Stimulated activated CD4-positive, alpha-beta T cell treated with anti-CD3 and anti-CD28 coated beads, TNF-alpha, amount 100 ng/mL, for 4 hours (primary cell): ENCODE measurements at places on chromosomes 6 and 20.

- no peak for DNase-seq
These were observed 128.9 kb downstream of the CLIC5 start for GRCh38 chr6:45886776-45887175.

DNA sequence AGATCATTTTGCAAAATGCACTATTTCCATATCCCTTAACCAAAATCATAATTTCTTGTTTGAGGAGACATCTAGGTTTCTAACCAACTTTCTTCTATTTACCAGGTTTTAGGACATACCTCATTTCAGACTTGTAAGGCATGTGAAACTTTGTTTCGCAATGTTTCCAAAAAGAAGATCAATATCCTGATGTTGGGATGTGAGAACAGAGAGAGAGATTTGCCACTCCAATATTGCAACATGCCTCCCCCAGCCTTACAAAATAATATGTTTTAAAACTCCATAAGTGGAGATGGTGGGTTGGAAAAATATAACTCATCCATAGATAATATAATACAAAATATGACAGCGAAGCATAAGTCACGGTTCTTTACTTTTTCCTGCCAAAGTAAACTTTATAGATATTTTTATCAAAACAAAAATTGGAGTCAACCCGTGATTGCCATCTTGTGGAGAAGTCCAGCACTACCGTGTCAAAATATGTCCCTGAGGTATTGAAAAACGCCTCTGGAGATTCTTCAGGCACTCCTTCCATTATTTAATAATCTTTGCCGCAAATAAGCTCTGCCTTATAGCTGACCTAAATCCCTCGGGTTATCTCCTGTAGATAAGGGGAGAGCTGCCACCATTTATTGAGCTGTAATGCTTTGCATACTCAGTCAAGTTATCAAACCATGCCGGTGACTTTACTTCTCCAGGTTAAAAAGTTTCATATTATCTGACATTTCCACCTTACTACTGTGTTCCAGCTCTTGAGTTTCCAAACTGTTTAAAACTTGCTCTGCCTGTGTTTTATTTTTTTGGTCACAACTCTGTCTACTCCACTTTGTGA, 534.2 kb downstream of the HACE1 start:
- no peak for DNase-seq

- DNase-seq: peak; percentile 41
These were observed 427 bp downstream of the GINM1 start for GRCh38 chr6:149566410-149567193.

GRCh38 chr6:100135977-100136376, 142.0 kb upstream of the MCHR2 start:
- no peak for DNase-seq

GRCh38 chr20:55667955-55668354, 337.4 kb downstream of the CBLN4 start:
- no peak for DNase-seq

DNA sequence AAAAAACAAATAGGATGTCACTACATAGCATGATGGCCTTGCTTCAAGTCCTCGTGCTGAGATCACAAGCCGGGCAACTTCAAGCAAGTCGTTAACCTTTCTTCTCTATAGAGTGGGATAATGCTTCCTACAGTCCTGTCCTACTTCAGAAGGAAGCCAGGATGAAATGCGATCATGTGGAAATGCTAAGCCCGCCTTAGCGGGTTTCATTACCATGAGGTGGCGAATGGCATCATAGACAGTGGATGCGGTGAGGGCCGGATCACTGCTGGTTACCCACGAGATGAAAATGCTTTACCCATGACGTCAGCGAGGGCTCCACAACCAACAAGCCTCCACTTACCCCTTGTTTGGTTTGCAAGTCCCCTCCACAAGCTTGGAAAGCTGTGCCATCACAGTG, 206.4 kb downstream of the TBXT start:
- no peak for DNase-seq

GRCh38 chr6:4732691-4733315, 43.4 kb upstream of the CDYL start:
- DNase-seq: no peak

DNA sequence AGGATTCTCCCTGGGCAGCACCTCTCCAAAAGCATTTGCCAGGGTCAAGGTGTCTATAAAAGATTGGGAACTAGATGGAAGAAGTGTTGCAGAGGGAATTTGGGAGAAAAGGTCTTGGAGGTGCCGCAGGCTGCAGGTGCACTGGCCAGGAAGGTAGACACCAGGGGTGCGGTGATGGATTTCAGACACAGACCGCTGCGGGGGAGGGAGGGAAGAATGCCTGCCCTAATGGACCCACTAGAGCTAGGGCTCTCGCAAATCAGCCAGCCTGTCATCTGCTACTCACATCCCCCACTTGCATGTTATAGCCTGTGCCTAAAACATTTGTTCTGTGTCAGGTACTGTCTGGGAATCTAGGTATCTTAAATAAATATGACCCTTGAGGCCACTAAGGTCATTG, 193.6 kb upstream of the SLC24A3 start:
- no peak for DNase-seq

- no peak for DNase-seq
These were observed 20.0 kb downstream of the PDYN start for GRCh38 chr20:1973601-1974440.

GRCh38 chr6:123062670-123063069, 66.6 kb downstream of the CLVS2 start:
- DNase-seq: no peak

- no peak for DNase-seq
These were observed 70.3 kb downstream of the HIVEP1 start for GRCh38 chr6:12082368-12082767.

DNA sequence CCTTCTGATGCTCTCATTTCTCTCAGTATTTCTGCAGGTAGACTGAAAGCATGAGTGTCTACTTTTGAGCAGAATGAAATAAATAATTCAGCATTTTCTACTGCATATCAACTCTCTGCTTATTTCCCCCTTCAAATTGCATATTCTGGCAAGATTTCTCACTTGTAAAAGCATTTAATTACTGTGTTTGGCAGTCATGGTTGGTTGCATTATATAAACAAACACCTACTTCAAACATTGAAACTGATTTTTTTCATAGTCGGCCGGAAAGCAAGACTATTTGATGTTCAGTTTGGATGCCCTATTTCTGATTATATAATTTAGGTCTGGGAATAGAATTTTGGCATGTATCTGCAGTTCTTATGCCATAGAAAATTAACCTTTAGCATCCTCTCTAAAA, 73.1 kb downstream of the PLEKHG1 start:
- no peak for DNase-seq

GRCh38 chr20:43959920-43960227, 45.2 kb downstream of the TOX2 start:
- DNase-seq: no peak

DNA sequence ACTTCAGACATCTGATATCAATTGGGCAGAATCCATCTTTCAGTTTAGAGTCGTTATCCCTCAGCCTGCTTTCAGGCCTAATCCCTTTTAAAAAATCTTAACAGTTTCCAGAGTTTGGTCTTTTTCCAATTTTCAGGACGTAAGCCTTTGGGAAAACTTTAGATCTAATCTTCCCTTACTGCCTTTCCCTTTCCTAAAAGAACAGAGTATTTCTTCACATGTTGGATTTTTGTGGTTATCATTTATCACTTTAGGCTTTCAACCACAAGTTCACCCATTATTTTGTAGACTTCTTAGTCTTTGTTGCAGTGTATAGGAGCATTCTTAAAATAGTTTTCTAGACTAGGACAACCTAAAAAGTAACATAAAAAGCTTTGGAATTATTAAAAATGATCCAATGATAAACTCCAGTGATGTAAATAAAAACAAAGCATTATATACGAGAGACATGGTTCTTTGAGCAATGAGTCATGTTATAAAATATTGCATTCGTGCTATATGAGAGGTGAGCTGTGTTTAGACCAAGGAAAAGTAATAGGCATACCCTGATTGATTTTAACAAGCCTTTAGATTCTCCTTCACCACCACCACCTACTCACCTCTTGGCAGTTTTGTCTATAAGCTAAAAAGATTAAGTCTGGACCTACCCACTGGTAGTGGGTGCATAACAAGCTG, 90.4 kb upstream of the MCHR2 start:
- no peak for DNase-seq

DNA sequence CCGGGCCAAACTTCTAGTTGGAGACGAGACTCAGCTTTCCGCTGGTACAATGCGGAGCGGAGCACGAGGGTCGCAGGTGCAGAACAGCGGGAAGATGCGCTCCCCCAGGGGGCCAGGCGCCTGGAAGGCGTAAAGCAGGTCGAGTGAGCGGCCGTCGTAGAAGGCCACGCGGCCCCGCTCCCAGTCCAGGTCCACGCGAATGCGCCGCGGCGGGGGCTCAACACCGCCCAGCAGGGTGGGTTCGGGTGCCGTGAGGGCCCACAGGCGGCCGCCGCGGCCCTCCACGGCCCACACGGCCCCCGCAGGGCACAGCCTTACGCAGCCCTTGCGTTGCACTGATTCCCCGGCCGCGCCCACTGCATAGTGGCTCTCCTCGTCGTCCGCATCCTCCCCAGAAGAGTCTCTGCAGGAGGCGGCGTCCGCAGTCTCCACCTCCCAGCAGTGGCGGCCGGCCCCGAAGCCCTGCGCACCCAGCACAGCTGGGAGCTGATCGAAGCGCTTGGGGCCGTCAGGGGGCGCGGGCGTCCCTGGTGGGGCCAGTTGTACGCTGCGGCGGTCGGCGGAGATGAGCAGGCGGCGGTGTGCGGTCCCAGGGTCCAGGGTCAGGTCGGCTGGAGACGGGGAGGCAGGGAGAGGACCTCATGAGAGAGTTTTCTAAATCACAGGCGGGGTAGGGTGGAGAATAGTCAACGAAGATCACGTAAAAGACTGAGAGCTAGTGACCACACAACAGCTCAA, 4.3 kb downstream of the PPP1R11 start:
- no peak for DNase-seq

GRCh38 chr6:132466952-132467351, 46.0 kb downstream of the STX7 start:
- DNase-seq: no peak

DNA sequence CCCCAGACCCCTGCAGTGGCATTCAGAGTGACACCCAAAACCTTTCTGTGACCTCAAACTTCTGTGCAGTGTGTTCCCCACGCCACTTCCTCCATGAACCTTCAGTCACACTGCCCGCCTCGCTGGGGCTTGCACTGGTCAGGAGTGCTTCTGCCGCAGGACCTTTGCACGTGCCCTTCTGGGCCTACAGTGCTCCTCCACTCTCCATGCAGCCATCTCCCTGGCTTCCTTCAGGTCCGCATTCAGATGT, 27.1 kb downstream of the SYNJ2 start:
- no peak for DNase-seq

DNA sequence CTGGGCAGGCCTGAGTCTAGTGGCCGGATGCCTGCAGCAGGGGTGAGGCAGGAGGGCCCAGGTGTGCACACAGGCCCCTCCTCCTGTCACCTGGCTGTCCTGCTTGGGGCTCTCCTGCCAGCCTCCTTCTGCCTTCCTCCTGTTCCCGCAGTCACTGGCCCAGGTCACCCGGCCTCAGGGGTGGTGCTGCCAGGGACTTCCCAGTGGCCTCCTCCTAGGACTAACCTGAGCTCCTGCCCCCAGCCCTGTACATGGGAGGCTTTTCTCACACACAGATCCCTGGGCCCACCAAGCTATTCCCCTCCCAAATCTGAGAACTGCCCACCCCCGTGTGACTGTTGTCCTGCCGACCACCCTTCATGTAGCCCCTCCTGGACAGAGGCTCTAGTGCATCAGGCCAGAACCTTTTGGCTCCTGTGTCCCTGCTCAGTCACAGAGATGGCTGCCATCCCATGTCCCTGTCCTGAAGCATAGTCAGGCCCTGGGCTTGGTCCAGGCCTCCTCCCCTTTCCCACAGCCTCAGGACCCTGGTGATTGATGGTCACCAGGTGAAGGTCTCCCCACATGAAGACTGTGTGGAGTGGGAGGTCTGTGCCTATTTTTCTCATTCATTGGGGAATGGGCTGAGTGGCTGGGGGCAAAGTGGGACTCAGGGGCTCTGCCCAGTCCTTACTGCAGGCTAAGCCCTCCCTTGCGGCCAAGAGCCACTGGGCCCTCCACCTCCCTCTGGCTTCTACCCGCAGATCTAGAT, 1.1 kb upstream of the ULBP1 start:
- no peak for DNase-seq

- no peak for DNase-seq
These were observed 341.0 kb upstream of the OPRM1 start for GRCh38 chr6:153698001-153698400.

GRCh38 chr6:4478098-4478497, 298.1 kb upstream of the CDYL start:
- DNase-seq: no peak

- no peak for DNase-seq
These were observed 12.0 kb upstream of the TRMT11 start for GRCh38 chr6:125974214-125974866.

DNA sequence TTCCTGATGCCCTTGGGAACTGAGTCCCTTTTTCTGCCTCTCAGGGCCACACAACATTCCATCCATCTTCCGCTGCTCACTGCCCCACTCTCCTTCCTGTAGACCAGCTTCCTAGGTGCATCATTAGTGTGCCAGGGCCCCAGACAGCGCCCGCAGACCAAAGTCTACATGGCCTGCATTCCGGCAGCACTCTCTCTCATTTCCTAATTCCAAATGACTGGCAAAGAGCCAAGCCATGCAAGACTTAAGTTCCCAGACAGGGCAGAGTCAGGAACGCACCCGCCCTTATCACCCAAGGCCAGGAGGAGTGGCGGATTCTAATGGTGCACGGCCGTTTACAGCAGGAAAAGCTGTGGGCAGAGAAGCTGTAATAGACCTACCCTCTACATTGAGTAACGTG, 159.8 kb upstream of the ARID1B start:
- DNase-seq: no peak

DNA sequence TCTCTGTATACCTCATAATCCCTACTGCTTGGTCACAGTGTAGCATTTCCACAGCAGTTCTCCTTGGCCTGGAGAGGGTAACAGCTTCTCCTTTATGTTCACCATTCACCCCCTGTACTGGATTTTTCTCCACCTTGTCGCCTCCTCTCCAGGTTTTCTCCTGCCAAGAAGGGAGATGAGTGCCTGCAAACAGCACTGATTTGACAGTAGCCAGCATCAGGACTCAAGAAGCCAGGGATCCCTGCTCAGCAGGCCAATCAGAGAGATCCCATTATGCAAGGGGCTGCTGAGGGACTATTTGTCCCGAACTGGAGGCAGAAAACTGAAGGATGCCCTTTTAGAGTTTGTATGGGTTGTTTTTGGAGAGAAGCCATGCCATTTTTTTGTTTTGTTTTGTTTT, 68.6 kb upstream of the RIPOR2 start:
- DNase-seq: no peak

DNA sequence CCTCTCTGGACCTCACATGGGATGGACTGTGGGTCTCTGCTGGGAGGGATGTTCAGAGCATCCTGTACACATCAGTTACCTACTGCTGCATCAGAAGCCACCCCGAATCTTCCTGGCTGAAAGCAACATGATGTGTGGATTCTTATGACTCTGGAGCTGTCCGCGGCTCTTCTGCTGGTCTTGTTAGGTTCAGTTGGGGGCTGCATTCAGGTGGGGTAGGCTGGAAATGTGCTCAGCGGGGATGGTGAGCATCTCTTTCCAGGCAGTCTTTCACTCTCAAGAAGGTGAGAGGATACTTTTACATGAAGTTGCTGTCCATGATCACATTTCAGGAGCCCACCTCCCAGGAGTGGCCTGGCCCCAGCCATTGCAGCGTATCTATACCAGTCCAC, 5.2 kb upstream of the CST5 start:
- no peak for DNase-seq
